Activated T-cell treated with anti-CD3 and anti-CD28 coated beads, Interleukin-2, amount 50 U/mL, for 24 hours (primary cell): ENCODE measurements at places on chromosomes 1 and 21.

DNA sequence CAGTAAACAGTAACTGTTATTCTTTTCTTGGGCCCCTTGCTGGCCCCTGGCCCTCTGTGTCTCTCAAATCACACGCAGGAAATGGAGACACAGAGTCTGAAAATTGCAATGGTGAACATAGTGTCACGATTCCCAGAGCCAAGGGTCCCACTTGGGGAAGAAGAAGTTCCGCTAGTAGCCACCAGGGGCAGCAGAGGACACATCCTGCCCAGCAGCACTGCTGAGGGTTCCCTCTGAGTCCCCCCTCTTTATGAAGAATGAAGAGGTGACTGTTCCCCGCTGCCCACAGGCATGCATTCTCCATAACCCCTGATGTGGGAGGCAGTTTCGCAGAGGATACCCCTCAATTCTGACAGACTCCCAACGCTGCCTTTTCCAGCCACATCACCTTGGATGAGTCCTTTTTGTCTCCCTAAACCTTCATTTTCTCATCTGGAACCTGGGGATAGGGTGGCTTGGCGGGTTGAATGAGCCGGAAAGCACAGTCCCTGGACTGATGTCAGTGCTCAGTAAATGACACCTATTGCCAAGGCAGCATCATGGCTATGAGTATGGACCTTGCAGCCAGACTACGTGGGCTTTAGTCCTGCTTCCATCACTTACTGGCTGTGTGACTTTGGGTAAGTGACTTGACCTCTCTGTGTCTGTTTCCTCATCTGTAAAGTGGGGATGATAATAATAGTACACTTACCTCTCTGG lies 238.0 kb upstream of the TMEM51 start:
- peak; percentile 59 for DNase-seq

DNA sequence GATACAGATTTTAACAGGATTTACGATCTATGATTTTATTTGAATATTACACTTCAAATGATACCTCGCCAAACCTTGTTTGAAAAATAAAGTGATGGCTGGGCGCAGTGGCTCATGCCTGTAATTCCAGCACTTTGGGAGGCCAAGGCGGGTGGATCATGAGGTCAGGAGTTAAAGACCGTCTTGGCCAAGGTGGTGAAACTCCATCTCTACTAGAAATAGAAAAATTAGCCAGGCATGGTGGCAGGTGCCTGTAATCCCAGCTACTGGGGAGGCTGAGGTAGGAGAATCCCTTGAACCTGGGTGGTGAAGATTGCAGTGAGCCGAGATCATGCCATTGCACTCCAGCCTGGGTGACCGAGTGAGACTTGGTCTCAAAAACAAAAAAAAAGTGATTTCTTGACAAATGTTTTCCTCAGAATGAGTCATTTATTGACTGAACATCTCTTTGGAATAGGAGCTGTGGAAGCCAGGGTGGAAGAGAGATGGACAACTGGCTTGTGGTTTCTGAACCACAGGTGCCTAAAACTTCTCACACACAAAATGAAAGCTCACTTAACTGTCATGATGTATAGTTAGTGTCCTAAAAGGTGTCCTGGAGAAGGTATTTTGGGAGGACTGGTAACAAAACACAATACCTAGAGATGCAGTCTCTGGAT lies 11.9 kb downstream of the PKNOX1 start:
- no peak for DNase-seq

GRCh38 chr1:5709461-5709975 lies 282.7 kb downstream of the NPHP4 start:
- no peak for DNase-seq

GRCh38 chr1:243580984-243581383 lies 269.1 kb downstream of the AKT3 start:
- DNase-seq, result no peak
